Liver (tissue), 10 donors: ENCODE measurements at places on chromosomes 4 and X. TPM values are rescaled to one million over a fixed set of nuclear protein-coding genes. Genes with fewer than 3 reads are reported as not detected.

DNA sequence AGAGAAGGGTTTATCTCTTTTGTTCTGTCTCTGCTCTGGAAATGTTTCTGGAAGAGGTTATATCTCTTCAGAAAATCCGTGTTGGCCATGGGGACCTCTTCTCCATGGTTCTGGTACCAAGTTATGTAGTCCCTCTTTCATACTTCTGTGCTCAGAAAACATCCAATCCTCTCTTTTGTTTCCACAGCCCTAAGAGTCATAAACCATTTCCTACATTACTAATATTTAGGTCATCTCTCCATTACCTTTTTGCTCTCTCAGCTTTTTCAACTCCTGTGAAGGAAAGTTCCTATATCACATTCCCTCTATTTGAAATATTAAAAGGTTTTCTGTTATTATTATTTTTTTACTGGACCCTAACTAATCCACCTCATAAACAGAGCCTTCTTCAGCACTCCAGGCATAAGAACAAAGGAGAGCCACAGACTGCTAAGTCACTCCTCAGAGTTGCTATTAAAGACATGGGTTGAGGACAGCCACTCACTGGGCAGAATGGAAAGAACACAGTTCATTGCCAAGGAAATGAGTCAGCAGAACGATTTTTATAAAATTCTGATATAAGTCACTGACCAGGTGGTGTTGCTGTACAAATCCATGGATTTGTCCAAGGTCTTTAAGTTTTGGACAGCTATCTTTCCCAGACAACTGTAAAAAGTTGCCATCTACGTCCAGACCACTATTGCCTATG lies 122.4 kb upstream of the NPY2R start:
- DNase-seq = no peak

- DNase-seq = no peak
Observed at GRCh38 chrX:134641346-134641745, 16.9 kb downstream of the PLAC1 start.

DNA sequence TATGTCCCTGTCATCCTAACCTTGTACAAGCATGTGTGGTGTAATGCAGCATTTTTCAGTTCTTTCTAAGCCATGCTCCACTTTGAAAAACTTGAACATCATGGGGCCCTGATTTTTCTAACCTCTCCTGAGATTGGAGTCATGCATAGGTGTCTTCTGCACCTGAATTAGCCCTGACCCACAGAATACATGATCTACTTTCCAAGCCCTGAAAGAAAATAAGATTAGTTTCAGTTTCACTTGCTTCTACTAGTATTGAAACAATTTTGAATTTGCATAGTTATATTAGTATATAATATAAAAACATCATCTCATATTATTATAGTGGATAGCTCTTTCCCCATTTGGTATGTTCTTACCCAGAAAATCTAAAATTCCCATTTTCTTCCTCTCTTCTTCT lies 178.2 kb downstream of the HS3ST1 start:
- DNase-seq = no peak

The SPANXN4 gene
- not detected for polyA plus RNA-seq

The CHST7 gene
- polyA plus RNA-seq = 2.9 TPM

The GASK1B gene
- 2.5 TPM for polyA plus RNA-seq

The LRIT3 gene
- 0.03 TPM for polyA plus RNA-seq

The CXXC4 gene
- 1.2 TPM for polyA plus RNA-seq

DNA sequence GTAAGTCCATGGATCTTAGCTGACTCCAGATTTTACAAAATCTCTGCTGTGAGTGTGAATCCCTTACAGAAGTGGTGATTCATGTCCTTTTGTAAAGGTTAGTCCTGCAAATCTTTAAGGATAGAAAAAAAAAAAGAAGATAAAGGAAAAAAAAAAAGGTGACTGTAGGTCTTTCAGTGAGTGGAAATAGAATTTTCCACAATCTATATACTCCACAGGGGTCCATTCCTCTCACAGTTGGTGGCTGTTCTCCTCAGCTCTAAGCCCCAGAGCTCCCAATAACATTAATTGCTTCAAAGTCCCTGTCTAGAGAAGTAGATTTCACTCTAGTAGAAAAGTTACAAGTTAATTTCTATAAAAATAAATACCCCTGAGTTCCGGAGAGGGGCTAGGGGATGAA lies 189.1 kb downstream of the NDST4 start:
- no peak for DNase-seq

GRCh38 chr4:10033191-10033881 lies 12.0 kb upstream of the SLC2A9 start:
- DNase-seq = no peak

- peak; percentile 57 for DNase-seq
Observed at GRCh38 chr4:3613967-3614730, 81.9 kb upstream of the LRPAP1 start.

- no peak for DNase-seq
Observed at GRCh38 chrX:13077168-13077567, 32.7 kb upstream of the FAM9C start.

DNA sequence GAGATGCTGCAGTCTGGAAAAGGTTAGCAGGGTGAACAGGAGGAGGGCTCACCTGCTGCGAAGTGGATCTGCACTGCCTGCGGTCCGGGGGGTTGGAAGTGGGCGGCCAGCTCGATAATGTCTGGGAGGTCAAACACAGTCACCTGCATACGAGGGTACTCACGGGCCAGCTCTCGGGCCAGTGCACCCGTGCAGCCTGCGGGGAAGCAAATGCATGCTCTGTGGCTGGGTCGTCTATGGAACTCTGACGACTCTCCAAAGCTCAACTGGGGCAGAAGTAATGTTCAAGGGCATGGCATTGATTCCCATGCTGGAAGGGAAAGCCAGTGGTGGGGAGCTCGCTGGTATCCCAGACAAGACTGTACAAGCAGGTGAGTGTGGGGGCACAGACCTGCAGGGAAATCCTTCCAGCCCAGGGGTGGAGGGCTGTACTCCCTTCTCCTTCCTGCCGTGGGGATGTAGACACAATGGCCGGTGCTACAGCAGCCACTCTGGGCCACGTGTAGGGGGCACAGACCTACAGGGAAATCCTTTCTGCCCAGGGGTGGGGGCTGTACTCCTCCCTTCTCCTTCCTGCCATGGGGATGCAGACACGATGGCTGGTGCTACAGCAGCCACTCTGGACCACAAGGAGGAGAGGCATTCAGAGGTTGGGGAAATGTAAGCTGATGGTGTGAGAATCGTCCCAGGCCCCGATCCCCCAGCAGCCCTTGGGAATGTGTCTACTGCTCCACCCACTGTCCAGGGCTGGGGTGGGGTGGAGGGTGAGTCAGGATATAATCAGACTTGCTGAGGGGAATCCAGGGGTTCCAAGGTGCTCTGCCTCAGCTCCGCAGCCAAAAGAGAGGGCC lies 26.2 kb upstream of the SLC25A6 start:
- no peak for DNase-seq

GRCh38 chrX:19627533-19627932 lies 112.2 kb upstream of the MAP3K15 start:
- DNase-seq = no peak

DNA sequence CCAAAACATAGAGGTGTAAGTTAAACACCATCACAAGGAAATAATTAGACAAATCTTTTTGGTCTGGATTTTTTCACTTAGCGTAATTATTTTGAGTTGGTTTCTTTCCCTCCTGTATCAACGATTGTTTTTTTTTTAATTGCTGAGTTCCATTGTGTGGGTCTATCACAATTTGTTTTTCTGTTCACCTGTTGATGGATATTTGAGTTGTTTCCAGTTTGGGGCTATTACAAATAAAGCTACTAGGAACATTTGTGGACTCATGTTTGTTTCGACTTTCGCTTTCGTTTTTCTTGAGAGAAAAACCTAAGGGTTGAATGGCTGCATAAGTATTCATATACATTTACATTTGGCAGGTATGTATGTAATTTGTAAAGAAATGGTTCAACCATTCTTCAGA lies 20.4 kb upstream of the FBXW7 start:
- DNase-seq = no peak

GRCh38 chr4:10730019-10730418 lies 45.5 kb upstream of the CLNK start:
- no peak for DNase-seq

DNA sequence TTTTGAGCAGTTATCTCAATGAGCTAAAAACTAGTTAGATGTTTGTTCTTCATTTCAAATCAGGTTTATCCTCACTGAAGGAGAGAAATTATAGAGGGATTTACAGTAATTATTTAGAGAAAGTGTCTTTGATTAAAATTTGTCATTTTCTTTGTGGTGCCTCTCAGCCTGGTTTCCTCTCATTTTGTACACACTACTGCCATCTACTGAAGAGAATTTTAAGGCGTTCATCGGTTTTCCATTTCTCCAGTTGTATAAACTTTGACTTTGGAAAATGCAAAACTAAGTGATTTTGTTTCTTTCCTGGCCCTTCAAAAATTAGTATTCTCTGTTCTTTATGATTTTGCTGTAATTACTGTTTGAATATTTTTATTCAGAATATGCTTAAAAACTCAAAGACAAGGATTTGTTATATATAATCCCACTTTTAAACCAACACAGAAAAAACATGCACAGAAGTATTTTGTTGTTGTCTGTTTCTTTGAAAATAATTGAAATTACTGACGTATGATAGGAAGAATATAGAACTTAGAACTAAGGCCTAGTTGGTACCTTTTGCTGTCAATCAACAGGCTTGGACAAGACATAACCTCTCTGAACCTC lies 34.4 kb upstream of the ANXA3 start:
- no peak for DNase-seq

GRCh38 chr4:103089481-103089880 lies 10.2 kb downstream of the BDH2 start:
- no peak for DNase-seq

- no peak for DNase-seq
Observed at GRCh38 chrX:9339603-9340491, 125.0 kb upstream of the TBL1X start.

DNA sequence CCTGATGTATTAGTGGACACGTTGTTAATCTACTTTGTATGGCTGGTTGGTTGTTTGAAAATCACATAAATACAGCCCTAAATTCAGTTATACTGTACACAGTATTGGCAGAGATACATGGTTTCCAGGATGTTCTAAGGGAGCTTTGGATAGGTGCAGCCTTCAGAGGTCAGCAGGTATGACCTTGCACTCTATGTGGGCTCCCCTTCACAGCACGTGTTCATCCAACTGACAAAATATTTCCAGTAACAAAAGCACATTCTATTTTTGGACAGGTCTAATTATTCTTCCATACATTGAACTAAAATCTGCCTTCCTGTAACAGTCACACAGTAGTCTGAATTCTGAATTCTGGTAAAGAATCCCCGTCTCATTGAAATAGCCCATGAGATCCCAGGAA lies 92.8 kb upstream of the RAPGEF2 start:
- DNase-seq = no peak

GRCh38 chr4:141772838-141773237 lies 136.5 kb downstream of the IL15 start:
- DNase-seq = no peak

- no peak for DNase-seq
Observed at GRCh38 chrX:20118065-20118824, 1.5 kb upstream of the MAP7D2 start.

DNA sequence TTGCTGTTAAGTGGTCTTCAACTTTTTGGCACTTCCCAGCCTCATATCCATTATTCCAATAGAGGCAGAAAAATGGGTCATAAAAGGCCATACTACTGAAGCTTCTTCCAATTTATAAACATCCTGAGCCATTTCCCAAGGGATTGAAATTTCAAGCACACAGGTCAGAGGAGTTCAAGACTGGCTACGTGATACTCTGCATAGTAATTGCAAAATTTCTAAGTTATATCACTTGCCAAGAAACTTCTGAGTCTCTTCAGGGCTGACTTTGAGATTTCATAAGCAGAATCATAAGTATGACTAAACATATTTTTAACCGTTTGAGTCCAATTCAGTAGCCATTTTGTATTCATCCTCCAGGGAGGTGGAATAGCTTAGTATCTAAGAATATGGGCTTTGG lies 75.6 kb upstream of the RXFP1 start:
- DNase-seq = no peak

- no peak for DNase-seq
Observed at GRCh38 chrX:153499876-153500275, 5.1 kb downstream of the BGN start.

DNA sequence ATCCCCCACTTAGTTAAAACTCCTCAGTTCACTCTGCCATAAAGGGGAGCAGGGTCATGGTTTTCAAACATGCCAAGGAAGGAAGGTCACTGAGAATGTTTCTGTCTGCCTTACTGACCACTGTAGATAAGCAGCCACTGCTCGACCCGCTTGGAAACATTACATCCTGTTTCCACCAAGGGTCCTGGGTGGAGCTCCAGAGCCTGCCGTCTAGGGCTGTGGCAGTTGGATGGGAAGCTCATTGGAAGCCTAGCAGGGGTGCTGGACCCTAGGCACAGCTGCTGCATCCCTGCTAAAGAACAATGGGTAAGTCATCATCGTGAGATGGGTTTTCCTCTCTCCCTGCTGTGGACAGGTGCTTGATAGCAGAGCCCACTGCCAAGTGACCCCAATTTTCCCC lies 76.0 kb upstream of the SRD5A3 start:
- no peak for DNase-seq

GRCh38 chrX:136266828-136267227 lies 15.6 kb upstream of the MAP7D3 start:
- no peak for DNase-seq

GRCh38 chr4:1603413-1604135 lies 80.5 kb downstream of the FAM53A start:
- DNase-seq = no peak

DNA sequence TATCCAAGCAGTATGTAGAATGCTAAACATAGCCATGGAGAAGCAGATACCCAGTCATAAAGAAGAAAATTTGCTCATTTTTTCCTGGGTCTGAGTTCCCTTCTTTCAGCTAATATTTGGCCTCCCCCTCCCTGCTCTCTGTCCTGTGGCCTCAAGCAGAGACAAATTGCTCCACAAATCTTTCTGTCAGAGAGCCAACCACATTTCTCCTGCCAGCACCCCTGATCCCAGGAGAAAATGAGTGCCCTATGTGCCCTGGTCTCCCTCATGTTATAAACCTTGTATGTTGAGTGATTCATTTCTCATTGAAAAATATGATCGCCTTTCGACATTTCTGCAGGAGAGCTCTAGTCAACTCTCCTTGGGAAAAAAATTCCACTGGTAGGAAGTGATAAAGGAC lies 82.0 kb downstream of the TMEM156 start:
- DNase-seq = no peak
